ENCODE measurements at places on chromosomes 3 and 15.

DNA sequence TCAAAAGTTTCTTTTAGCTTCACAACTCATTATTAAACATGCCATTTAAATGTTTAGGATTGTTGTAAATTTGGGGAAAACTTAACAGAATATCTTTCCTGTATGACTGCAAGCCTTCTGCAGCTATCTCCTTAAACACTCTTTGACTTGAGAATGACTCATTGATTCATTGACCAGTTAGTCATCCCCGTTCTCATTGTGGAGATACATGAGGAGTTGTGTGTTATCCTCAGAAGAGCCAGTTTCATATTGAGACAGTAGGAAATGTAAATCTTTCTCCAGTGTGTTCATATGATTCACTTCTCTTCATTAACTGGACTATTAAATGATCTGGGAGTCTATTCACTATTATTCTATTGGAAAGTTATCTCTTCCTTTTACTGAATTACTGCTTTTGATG is 83.0 kb downstream of the CRYGS start:
- peak; percentile 67 for ATAC-seq

GRCh38 chr15:77773903-77774302 is 141.2 kb upstream of the LINGO1 start:
- no peak for ATAC-seq

- ATAC-seq: peak; percentile 28
Observed at GRCh38 chr3:45123030-45123429, 23.1 kb downstream of the CDCP1 start.

DNA sequence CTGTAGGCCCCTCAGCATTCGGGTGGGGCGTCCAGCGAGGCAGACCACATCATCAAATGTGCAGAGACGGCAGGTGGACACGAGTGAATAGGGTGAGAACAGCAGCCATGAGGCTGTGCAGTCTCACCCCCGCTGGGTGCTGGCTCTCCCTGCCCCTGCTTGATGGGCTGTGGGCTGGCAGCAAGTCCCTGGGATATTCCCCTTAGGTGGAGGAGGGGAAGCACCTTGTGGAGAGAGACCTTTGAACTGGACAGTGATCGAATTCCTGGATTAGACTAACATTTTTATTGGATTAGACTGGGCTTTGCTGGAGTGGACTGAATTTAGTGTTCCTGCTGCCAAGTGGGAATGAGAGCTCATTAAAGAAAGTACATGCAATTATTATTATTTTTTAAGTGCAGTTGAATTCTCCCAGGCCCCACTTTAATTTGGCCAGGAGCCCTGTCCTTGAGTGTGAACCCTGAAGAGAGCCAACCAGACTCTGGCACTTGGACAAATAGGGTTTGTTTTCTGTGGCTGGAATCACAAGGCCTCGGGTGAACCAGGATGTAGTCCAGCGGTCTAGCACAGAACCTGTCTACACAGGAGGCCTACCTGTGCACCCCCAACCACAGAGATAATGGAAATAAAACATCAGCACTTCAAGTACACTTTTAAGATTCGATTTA is 193.1 kb downstream of the ABHD5 start:
- ATAC-seq: no peak

GRCh38 chr15:59327942-59328341 is 44.7 kb downstream of the MYO1E start:
- ATAC-seq: peak; percentile 52

- no peak for ATAC-seq
Observed at GRCh38 chr3:145079436-145079835, 1081.5 kb downstream of the PLOD2 start.

DNA sequence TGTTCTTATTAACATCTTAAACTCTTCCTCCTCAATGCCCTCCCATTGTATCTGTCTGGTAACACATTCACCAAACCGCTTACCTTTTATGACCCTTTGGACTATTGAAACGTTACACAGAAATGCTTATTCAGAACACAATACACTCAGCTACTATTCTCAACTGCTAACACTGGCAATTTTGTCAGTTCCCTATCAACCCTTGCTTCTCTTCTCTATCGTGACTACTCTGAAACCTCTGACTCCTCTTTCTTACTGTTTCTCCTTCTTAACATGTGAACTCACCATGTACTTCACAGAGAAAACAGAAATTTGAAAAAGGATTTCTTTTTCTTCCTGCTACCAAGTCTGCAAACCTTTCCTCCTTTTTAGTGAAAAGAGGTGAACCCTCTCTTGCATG is 232.9 kb upstream of the GPR149 start:
- ATAC-seq: no peak

GRCh38 chr15:100725121-100726069 is 123.0 kb downstream of the ASB7 start:
- ATAC-seq: no peak

GRCh38 chr3:67384760-67385397 is 269.5 kb downstream of the SUCLG2 start:
- ATAC-seq: no peak

GRCh38 chr15:31930967-31931366 is 99.3 kb upstream of the CHRNA7 start:
- ATAC-seq: no peak

DNA sequence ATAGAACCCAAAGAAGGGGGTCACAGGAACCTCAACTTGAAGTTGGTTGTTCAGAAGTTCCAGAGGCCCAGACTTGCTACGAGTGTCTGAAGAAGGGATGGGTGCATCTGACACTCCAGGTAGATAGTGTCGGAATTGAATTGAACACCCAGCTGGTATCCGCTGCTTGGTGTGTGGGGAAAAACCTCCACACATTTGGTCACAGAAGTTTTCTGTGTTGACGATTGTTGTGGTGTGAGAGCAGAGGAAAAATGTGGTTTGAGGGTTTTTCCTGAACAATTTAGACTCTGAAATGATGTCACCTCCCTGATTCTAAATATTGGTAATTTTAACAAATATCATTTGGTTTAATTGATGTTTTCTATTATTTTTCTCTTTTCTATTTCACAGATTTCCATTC is 218.8 kb upstream of the CTNNB1 start:
- no peak for ATAC-seq

GRCh38 chr3:7734456-7734855 is 767.2 kb upstream of the LMCD1 start:
- ATAC-seq: no peak

DNA sequence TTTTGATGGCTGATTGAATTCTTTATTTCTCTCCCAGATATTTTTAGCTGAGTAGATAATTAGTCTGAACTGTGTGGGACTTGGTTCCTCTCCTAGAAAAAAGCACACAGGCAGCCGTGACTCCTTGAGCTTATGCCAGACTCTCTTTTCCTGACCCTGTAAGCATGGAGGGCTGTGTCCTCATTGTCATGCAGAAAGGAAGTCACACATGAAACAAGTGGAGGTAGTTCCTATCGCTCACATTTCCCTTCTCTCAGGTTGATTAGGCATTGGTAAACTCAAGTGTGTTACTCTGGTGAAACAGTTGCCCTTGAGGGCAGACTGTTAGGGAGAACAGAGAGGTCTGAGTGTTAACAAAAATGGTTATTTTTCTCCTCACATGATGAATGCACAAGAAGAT is 6.3 kb upstream of the RTP4 start:
- no peak for ATAC-seq

GRCh38 chr15:61420546-61420945 is 191.4 kb upstream of the RORA start:
- no peak for ATAC-seq

- ATAC-seq: no peak
Observed at GRCh38 chr3:170760174-170760526, 109.8 kb downstream of the RPL22L1 start.

DNA sequence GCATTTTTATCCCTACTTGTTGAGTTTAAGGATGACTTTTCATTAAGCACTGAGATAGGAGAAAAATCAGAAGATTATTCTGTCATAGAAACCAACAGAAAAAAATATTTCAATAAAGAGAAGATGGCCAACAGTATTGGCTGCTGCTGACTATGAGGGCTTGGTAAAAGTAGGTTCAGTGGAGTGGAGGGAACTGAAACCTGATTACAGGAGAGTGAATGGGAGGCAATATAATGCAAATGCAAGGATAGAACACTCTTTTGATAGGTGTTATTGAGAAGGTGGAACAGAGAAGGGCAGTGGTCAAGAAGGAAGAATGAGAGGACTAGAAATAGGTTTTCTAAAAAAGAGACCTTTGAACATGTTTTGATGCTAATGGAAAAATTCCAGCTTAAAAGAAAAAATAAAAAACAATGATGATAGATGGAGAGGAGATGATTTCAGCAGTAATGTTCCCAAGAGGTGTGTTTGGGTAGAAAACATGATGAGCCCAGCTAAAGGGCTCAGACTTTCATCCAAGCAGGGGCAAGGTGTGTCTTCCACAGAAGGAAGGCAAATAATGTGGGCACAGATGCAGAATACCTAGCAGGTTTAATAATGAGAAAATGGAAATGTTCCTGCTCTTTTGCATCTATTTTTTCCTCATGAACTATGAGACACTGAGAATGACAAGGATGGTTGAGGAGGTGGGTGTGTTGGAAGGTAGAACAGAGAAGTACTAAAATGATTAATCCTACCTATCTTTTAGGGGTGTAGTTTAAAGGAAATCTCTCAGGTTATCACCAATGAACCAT is 397.9 kb upstream of the GOLIM4 start:
- no peak for ATAC-seq

DNA sequence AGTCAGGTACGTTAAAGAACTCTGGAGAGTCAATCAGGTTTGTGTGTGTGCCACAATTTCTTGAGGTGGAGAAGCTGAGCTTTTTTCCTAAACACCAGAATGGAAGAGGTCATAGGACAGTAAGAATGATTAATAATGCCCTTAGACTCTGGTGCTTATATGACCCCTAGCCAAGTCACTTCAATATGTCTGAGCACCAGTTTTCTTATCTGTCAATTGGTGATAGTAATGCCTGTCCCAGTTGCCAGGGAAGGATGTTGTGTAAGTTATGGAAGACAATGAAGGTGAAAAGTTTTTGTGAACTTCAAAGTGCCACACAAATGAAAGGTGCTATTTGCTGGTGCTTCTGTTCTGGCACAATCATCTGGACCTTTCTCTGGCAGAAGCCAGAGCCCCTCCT is 22.2 kb upstream of the DLG1 start:
- ATAC-seq: no peak

GRCh38 chr3:37700466-37701248 is 161.0 kb upstream of the CTDSPL start:
- ATAC-seq: no peak

DNA sequence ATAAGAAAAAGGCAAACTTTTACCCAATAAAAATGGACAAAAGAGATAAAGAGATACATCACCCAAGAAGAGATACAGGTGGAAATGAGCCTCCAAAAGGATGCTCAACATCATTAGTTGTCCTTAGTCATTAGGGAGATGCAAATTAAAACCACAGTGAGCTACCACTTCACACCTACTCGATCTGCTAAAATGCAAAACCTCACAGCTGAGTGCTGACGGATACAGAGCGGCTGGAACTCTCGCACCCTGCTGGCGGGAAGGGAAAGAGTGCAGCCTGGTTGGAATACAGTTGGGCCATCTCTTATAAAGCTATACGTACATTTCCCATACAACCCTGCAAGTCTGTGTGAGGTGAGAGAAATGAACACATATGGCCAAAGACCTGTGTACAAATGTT is 78.5 kb upstream of the PRR20G start:
- ATAC-seq: no peak

DNA sequence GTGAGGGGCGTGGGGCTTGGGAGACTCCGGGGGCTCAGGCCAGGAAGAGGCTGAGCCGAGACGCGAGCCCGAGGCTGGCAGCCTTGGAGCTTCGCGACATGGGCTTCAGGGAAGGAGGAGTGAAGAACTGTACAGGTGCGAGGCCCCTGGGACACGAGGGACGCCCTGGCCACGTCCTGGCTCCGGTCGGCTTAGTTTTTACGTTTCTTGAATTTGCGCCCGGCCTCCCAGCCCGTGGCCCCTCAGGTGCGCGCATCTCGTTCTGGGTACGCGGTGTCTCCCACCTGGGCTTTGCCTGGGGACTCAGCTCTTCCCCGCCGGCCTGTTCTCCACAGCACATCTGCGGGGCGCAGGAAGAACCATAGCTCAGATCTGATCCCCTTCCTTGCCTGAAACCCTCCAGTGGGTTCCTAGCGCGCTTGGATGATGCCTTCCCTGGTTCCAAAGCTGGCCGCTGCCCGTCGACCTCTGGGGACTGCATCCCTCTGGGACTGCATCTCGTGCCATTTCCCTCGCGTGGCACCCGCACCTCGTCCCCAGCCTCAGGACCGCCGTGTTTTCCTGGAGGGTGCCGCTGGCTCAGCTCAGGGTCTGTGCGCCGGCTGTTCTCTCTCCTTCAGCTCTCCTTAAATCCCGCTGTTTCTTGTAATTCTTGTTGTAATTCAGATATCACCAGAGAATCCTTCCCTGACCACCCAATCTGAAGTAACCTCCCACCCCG is 614 bp downstream of the CHCHD6 start:
- peak; percentile 5 for ATAC-seq

GRCh38 chr15:49135342-49135857 is 20.0 kb downstream of the COPS2 start:
- no peak for ATAC-seq

- ATAC-seq: no peak
Observed at GRCh38 chr3:156298014-156298413, 177.6 kb downstream of the KCNAB1 start.

DNA sequence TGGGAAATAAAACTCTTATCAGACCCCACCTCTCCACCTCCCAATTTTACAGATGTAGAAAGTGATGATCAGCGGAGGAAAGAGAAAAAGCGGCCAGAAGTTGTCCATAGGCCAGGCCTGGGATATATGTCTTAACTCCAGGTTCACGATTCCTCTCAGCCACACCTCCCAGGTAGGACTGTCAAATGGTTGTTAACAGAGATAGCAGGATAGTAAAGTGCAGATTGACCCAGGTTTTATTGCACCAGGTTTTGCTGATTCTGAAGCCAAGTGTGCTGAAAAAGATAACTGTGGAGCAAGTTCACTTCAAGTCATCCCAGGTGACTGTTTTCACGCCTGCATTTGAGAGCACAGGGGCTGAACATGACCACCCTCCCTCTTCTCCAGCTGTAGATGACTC is 36.1 kb downstream of the LSM3 start:
- no peak for ATAC-seq

DNA sequence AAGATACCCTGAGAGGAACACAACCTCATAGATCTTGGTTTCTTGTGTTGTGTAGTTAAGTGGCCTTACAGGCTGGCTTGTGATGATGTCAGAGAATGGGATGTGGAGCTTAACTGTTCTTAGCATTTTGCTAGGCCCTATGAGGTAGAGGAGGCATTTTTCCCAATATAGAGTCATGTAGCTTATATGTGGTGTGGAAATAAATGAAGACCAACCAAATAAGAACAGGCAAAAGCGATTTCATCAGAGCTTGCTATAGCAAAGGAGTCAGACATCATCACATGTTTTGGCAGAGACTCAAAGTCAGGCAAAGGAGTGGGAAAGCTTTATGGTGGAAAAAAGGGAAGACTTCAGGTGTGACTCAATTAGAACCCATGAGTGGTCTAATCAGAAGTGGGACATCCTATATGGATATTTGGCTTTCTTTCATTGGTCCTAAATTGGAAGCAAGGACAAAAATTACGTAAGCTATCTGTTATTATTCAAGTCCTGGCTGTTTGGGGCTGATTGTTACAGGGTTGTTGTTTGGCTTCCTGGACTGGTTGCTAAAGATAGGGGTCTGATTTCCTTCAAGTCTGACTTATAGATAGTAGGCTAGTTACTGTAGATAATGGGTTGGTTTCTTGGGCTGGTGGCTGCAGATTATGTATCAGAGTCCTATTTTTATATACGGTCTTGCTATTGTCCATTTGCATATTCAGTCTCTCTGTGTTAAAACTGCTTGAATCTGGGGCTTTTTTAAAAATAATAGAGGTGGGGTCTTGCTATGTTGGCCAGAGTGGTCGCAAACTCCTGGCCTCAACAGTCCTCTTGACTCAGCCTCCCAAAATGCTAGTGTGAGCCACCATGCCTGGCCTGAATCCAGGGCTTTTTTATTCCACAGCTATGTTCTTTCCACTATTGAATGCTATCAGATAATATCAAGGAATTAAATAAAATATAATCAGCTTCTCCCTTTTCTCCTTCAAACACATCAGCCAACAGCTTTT is 30.3 kb upstream of the SETD2 start:
- no peak for ATAC-seq
